Stimulated activated CD4-positive, alpha-beta T cell treated with anti-CD3 and anti-CD28 coated beads, Interleukin-4, amount 100 ng/mL, for 48 hours (primary cell): ENCODE measurements at places on chromosomes 4 and X.

GRCh38 chr4:87019898-87020297 is 85.1 kb downstream of the AFF1 start:
- DNase-seq = no peak

- no peak for DNase-seq
Observed at GRCh38 chr4:42632653-42633382, 24.1 kb downstream of the ATP8A1 start.

DNA sequence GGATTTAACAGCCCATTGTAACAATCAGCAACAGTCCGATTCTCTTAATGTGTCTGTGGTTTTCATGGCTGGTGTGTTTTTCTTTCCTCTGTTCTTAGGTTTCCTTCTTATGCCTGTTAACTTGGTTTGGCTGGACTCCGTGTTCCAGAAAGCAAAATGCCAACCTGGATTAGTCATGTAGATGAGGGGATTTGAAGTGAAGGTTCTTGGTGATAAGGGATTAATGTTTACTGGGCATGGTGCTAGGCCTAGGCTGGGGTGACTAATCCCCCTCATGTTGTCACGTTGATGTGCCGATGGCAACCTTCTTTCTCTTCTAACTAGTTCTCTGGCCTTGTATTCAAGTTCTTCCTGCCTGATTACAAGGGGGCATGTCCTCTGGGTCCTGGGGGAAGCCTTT is 85.9 kb downstream of the REPS2 start:
- no peak for DNase-seq

GRCh38 chr4:119025420-119025819 is 110.2 kb upstream of the MYOZ2 start:
- no peak for DNase-seq

- no peak for DNase-seq
Observed at GRCh38 chrX:109600237-109600651, 24.7 kb downstream of the KCNE5 start.

DNA sequence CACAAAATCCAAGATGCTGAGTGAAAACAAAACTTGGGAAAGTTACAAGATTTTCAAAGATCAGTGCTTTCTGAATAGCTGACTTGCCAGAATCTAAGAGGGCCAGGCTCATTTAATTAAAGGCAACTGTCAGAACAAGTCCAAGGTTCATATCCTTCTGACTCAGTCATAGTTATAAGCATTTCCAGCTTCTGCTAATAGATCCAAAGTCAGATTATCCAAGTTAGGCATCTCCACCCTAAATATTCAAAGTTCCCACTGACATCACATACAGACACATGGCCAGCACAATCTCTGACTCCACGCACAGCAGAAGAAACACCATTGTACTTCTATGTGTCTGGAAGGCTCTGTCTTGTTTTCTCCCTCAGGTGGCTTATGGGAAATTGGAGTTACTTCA is 41.8 kb downstream of the GASK1B start:
- DNase-seq = no peak
